Activated T-helper 17 cell treated with anti-CD3 and anti-CD28 coated beads, Interleukin-2, amount 50 U/mL, for 72 hours (primary cell): ENCODE measurements at places on chromosomes 12 and 14. TPM values are rescaled to one million over a fixed set of nuclear protein-coding genes. Genes with fewer than 3 reads are reported as not detected.

Gene BAG5
- 21.0 TPM for total RNA-seq

Gene TCHP
- 9.8 TPM for total RNA-seq

Gene LMNTD1
- not detected for total RNA-seq

DNA sequence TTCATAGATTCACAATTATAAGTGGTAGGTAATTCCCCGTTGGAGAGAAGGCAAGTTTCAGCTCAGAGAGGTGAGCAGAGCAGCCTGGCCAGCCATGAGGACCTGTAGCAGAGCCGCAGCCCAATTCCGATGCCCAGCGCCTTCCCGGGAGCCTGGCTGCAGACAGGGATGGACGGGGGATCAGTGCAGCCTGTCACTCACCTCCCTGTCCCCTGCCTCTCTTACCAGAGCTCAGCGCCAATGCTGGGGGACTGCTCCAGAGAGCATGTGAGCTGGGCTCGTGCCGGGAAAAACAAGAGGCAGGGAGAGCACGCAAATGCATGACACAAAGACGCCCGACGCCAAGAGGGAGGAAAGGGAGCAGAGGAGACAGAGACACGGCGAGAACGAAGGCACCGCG lies 231.9 kb downstream of the BCL11B start:
- ATAC-seq: no peak

DNA sequence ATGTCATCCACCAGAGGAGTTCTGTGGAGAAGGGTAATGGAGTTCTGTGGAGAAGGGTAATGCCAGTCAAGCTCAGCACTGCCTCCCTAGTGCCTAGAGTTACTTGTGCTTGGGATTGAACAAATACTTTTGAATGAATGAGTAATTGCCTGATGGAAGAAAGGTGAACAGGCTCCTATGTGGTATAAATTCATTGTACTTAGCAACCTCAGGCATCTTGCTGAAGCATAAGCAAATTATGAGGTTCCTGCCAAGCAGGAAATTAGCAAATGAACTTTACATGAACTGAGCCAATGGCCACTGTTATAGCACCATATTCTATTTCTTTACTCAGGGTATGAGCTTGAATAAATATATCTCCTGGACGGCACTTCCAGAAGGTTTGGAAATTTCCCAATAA lies 1047.2 kb downstream of the SLC6A15 start:
- no peak for ATAC-seq

DNA sequence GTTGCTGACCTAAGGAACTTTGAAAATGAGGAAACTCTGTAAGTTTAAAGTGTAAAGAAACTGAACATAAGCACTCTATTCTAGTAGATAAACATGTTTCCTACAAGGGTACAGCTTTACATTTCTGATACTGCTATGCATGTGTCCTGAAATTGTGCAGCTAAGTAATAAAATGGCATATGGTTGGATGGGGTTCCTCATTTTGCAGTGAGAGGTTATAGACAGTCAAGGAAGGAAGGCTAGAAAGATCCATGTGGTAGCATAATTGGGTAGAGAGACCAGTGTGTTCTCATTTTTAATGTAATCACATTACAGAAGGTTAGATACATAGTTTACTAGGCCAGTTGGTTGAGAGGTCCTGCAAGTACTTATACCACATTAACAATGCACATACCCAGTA lies 477.0 kb downstream of the TMEM121 start:
- no peak for ATAC-seq
